Psoas muscle (tissue), 8 donors: ENCODE measurements at places on chromosomes 5 and 9. TPM values are rescaled to one million over a fixed set of nuclear protein-coding genes. Genes with fewer than 3 reads are reported as not detected.
A peak's percentile ranks its signal among the peaks of the same experiment; 100 is the strongest.

- no peak overlapping the region for H3K27ac ChIP-seq
- no peaks in the 10 kb centered on the region for H3K36me3 ChIP-seq
- H3K27me3 ChIP-seq = peaks cover 12% of the 10 kb centered on the region
- H3K4me1 ChIP-seq = no peaks in the 10 kb centered on the region
- DNase-seq = peak; percentile 48
- H3K4me3 ChIP-seq = peak overlapping the region; percentile 61
Observed at GRCh38 chr9:132239999-132240840, 78.4 kb downstream of the NTNG2 start.

- H3K27me3 ChIP-seq = no peaks in the 10 kb centered on the region
- peak within 1 kb of the TSS; percentile 94 for H3K4me3 ChIP-seq
- DNase-seq = peak; percentile 96
- H3K36me3 ChIP-seq = peaks cover 7% of the 10 kb centered on the region
- peaks cover 4% of the 10 kb centered on the region for H3K4me1 ChIP-seq
- peak within 1 kb of the TSS; percentile 90 for H3K27ac ChIP-seq
Observed at GRCh38 chr9:76394195-76394959, at the start of gene RFK. RFK (minus strand) TSS chr9:76394426; CDS start chr9:76394171, 255 bp downstream.

GRCh38 chr5:128770907-128771306, 194.4 kb upstream of the SLC27A6 start:
- H3K36me3 ChIP-seq = no peaks in the 10 kb centered on the region
- no peak overlapping the region for H3K4me3 ChIP-seq
- no peak overlapping the region for H3K27ac ChIP-seq
- no peaks in the 10 kb centered on the region for H3K27me3 ChIP-seq
- H3K4me1 ChIP-seq = no peaks in the 10 kb centered on the region

Gene HAVCR2
- total RNA-seq = 1.6 TPM

DNA sequence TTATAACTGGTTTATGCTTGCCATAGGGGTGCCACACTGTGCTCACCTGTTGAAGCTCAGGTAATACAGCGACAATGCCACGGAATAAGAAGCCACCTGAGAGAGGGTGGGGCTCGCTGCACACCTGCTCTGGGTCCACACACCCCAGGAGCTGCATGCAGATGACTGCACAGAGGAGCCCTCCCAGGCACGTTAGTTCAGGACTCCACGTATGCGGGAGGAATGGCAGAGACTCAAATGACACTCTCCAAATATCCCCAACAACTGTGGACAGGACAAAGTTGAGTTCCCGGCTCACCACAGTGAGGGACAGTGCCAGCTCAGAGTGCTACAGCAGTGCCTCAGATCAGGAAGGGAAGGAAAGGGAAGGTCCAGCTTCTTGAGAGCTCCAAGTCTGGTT, 5.8 kb upstream of the FCN1 start:
- H3K36me3 ChIP-seq = no peaks in the 10 kb centered on the region
- no peak overlapping the region for H3K4me3 ChIP-seq
- no peak overlapping the region for H3K27ac ChIP-seq
- no peak for DNase-seq
- no peaks in the 10 kb centered on the region for H3K4me1 ChIP-seq
- H3K27me3 ChIP-seq = peaks cover 21% of the 10 kb centered on the region

Gene PCDHGB6
- total RNA-seq = 2.0 TPM

- no peak for DNase-seq
- no peak overlapping the region for H3K4me3 ChIP-seq
- no peaks in the 10 kb centered on the region for H3K36me3 ChIP-seq
- no peaks in the 10 kb centered on the region for H3K27me3 ChIP-seq
Observed at GRCh38 chr5:159456722-159457465, 126.6 kb upstream of the IL12B start.

GRCh38 chr5:155727512-155728145, 599.3 kb upstream of the SGCD start:
- no peaks in the 10 kb centered on the region for H3K36me3 ChIP-seq
- no peak for DNase-seq
- no peak overlapping the region for H3K27ac ChIP-seq
- H3K4me1 ChIP-seq = peaks cover 26% of the 10 kb centered on the region

DNA sequence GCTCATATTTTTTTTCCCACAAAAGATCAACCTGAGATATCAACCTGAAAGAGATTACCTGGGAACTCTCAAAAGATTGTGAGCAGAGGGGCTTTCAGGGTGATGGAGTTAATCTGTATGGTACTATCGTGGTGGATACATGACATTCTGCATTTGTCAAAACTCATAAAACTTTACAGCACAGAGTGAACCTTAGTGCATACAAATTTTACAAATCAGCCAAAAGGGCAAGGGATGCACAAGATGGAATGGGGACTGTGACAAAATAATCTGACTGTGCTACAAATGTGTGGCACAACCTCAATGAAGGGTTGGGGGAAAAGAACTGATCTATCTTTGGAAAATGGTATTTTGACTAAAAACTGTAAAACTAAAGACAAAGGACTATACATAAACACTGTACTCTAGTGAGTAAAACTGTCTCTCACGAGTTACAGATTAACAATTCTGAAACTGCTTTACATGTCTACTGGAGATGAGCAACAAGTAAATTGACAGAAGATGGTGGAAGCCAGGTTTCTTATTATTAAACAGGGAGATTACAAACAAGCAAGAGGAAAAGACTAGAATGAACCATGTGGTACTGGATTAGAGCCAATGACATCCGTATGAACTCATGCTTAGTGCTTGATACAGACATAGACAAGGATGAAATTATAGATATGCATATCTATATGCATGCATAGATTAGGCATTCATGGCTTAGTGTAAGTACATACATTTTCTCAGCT, 24.8 kb upstream of the RLN1 start:
- no peak for DNase-seq
- no peaks in the 10 kb centered on the region for H3K27me3 ChIP-seq
- H3K4me1 ChIP-seq = no peaks in the 10 kb centered on the region
- H3K4me3 ChIP-seq = no peak overlapping the region
- no peak overlapping the region for H3K27ac ChIP-seq

DNA sequence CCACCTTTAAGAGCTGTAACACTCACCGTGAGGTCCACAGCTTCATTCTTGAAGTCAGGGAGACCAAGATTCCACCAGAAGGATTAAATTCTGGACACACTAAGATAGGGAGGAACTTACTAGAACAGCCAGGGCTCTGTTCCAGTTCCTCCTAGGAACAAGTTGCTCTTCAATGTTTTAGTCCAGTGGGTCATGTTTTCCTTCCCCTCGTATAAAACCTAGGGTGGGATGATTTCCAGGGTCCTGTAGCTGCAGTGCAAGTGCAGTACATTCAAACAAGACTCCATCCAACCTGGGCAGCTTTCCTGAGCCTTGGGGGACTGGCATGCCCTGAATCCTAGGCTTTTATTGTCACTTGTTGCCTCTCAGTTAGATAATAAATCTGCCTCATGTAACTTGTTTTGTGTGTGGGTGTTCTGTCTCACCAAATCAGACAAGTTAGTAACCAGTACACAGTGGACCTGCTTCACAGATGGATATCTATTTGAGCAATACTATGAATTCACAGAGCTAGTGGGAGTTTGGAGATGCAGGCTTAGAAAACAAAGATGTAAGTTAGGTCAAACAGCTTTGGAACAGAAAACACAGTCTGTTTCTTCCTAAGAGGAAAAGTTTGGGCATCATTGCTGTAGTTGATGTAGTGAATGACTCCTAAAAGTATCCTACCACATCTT, 405.6 kb downstream of the GABRG2 start:
- no peaks in the 10 kb centered on the region for H3K4me1 ChIP-seq
- H3K27ac ChIP-seq = no peak overlapping the region
- no peak for DNase-seq

DNA sequence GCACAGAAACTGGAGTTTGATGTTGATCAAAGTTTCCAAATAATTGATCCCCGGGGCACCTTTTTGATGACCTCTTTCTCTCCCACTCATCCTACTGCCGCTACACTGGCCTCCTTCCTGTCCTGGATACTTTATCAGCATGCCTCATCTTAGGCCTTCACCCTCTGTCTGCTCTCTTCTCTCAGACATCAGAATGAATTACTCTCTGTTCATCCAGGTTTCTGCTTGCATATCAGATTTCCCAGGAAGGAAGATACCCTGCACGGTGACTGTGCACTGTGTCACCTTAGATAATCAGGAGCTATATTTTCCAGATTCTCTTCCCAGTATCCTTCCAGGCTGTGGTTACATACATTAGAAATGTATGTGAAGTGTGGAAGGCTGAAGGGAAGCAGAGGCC, 397.0 kb downstream of the DIRAS2 start:
- no peaks in the 10 kb centered on the region for H3K27me3 ChIP-seq
- H3K4me3 ChIP-seq = no peak overlapping the region
- no peak overlapping the region for H3K27ac ChIP-seq
- H3K4me1 ChIP-seq = no peaks in the 10 kb centered on the region
- H3K36me3 ChIP-seq = no peaks in the 10 kb centered on the region
- DNase-seq = no peak

DNA sequence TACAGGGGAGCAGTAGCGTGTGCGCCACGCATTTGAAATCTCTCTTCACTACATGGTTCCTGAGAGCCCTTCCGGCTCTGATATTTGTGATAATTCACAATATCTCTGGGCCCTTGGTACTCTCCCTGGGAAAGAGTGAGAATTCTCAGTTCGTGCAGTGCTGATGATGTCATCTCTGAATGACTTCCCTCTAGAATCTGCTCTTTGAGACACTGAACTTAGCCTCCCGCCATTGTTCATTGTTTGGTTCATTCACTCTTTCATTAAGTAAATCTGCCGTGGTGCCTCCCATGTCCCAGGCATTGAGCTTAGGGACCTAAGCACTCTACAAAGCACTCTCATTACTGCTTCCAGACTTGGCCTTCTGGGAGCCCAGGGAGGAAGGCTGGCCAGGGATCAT, 94.0 kb downstream of the PPARGC1B start:
- H3K27ac ChIP-seq = peak overlapping the region; percentile 80
- DNase-seq = no peak
- H3K36me3 ChIP-seq = peaks cover 18% of the 10 kb centered on the region
- no peak overlapping the region for H3K4me3 ChIP-seq

Gene KCNMB1
- total RNA-seq = 0.28 TPM

DNA sequence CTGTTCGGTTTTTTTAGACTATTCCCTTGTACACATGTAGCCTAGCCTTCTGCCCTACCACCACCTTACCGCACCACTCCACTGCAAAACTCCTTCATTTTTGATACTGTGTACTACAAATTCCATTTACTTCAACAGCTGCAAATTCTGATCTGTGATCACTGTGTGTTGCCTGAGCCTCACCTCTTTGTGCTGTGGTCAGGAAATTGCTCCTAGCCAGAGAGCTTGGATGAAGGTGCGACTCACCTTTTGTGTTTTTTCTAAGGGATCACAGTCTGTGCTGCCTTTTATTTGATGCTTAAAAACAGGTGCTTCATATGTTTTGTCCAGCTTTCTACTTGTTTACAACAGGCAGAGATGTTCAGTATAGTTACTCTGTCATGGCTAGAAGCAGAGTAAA, 31.5 kb downstream of the CSNK1G3 start:
- no peaks in the 10 kb centered on the region for H3K27me3 ChIP-seq
- H3K27ac ChIP-seq = no peak overlapping the region
- no peak overlapping the region for H3K4me3 ChIP-seq
- H3K36me3 ChIP-seq = no peaks in the 10 kb centered on the region
- no peak for DNase-seq

GRCh38 chr9:7348692-7349091, 450.9 kb downstream of the DMAC1 start:
- no peaks in the 10 kb centered on the region for H3K4me1 ChIP-seq
- no peaks in the 10 kb centered on the region for H3K36me3 ChIP-seq
- H3K27ac ChIP-seq = no peak overlapping the region
- no peaks in the 10 kb centered on the region for H3K27me3 ChIP-seq
- DNase-seq = no peak

Gene LCN1
- total RNA-seq = 0.71 TPM

DNA sequence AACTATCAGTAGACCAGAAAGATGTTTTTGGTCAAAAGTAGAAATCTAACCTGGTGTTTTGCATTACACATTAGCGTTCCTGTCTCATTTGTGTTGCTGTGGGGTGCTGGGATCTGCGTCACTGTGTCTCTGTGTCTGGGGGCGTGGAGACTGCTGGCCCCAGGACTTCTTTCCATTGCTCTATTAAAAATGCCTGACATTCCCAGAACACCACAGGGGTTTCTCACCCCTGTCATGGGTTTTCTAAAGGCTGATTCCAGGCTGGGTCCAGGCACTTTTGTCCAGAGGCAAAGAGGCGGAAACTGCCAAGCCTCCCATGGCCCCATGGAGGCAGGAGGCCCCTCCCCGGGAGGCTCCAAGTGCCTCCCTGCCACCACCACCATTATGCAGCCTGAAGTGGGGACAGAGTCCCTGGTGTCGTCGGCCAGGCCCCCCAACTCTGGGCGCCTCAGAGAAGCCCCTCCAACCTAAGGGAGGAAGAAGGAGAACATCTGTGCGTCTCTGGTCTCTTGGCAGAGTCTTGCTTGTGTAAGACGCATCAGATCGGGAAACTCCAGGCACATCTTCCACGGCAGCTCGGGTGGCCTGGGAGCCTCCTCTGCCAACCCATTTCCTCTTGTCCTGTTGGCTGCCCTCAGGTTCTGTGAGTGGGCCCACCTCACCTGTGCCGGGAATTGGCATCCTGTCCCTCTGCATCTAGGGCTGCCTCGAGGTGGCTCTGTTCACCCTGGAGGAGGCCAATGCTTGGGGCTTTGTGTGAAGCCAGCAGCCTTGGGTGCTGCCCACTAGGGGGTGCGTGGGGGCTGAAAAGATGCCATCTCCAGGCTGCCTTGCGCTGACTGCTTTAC, 13.8 kb upstream of the PLEKHG4B start:
- H3K27ac ChIP-seq = no peak overlapping the region
- H3K36me3 ChIP-seq = no peaks in the 10 kb centered on the region
- no peaks in the 10 kb centered on the region for H3K4me1 ChIP-seq
- H3K27me3 ChIP-seq = peaks cover 5% of the 10 kb centered on the region
- no peak for DNase-seq
- H3K4me3 ChIP-seq = no peak overlapping the region

Gene ADGRD2
- total RNA-seq = not detected

Gene FAM153A
- total RNA-seq = not detected

- H3K27me3 ChIP-seq = no peaks in the 10 kb centered on the region
- DNase-seq = no peak
- H3K4me1 ChIP-seq = no peaks in the 10 kb centered on the region
- H3K4me3 ChIP-seq = no peak overlapping the region
- H3K36me3 ChIP-seq = no peaks in the 10 kb centered on the region
Observed at GRCh38 chr5:118095115-118095514, 893.2 kb downstream of the DTWD2 start.

- no peak for DNase-seq
- no peaks in the 10 kb centered on the region for H3K27me3 ChIP-seq
- no peaks in the 10 kb centered on the region for H3K36me3 ChIP-seq
Observed at GRCh38 chr9:89036383-89036782, 45.1 kb downstream of the S1PR3 start.

GRCh38 chr5:31021181-31021624, 172.3 kb upstream of the CDH6 start:
- H3K27ac ChIP-seq = no peak overlapping the region
- H3K4me3 ChIP-seq = no peak overlapping the region
- no peaks in the 10 kb centered on the region for H3K4me1 ChIP-seq
- H3K36me3 ChIP-seq = no peaks in the 10 kb centered on the region
- no peak for DNase-seq
